A673 (cell line): ENCODE measurements at places on chromosomes 16 and 17.

DNA sequence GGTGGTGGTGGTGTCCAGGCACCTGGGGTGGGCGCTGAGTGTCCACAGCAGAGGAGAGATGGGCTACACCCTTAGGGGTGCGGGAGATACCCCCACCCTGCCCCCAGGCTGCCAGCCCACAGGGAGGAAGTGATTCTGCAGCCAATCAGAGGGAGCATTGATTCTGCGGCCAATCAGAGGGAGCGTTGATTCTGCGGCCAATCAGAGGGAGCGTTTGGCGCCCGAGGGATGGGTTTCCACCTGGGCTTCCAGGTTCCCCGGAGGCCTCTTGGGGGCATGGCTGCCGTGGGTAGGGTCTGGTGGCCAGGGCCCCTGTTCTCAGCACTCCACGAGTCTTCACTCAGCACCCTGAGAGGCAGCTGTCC, 28.2 kb upstream of the ACSF3 start:
- DNase-seq: no peak

- no peak for DNase-seq
These were observed 42.4 kb upstream of the MMP2 start for GRCh38 chr16:55436587-55436986.

DNA sequence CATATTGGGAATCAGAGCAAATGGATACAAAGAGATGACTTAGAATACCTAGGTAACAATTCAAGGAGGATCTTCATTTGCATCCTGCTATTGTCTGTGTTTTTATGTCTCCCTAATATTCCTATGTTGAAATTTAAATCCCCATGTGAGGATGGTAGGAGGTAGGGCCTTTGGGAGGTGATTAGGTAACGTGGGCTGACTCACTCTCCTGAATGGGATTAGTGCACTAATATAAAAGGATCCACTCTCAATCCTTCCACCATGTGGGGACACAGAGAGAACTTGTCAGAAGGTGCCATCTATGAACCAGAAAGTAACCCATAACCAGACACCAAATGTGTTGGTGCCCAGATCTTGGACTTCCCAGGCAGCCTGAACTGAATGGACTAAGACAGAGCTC, 83.4 kb downstream of the CDH8 start:
- peak; percentile 60 for DNase-seq

DNA sequence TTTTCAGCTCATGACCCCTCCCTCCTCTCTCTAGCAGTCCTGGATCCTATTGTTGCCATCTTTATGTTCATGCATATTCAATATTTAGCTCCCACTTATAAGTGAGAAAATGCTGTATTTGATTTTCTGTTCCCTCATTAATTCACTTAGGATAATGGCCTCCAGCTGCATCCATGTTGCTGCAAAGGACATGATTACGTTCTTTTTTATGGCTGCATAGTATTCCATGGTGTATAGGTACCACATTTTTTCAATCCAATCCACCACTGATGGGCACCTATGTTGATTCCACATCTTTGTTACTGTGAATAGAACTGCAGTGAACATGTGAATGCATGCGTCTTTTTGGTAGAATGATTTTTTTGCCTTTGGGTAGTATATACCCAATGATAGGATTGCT, 188.4 kb downstream of the FOXL1 start:
- DNase-seq: no peak

GRCh38 chr16:4176906-4177417, 60.7 kb upstream of the ADCY9 start:
- peak; percentile 29 for DNase-seq

DNA sequence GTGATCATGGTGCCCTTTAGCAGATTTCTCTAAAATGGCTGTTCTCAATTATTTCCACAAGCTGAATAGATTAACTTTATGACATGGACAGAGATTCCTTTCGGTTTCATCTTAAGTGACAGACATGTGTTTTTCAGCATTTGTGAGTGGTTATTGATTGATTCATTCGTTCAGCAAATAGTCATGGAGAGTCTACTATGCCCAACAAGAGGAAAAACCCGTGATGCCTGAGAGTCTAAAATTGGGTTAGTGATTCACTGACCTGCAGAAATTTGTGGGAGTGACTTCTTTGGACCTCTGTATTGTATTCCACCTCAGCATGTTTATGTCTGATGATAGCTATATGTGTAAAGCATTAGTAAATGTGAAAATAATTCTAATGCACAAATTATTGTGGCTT, 28.0 kb upstream of the DUSP14 start:
- DNase-seq: no peak

- peak; percentile 61 for DNase-seq
These were observed 239.9 kb downstream of the PRKCA start for GRCh38 chr17:66542129-66542966.

GRCh38 chr17:10018461-10018891, 113.4 kb upstream of the RCVRN start:
- DNase-seq: no peak

GRCh38 chr16:69941251-69942098, 9.7 kb upstream of the CLEC18A start:
- no peak for DNase-seq

DNA sequence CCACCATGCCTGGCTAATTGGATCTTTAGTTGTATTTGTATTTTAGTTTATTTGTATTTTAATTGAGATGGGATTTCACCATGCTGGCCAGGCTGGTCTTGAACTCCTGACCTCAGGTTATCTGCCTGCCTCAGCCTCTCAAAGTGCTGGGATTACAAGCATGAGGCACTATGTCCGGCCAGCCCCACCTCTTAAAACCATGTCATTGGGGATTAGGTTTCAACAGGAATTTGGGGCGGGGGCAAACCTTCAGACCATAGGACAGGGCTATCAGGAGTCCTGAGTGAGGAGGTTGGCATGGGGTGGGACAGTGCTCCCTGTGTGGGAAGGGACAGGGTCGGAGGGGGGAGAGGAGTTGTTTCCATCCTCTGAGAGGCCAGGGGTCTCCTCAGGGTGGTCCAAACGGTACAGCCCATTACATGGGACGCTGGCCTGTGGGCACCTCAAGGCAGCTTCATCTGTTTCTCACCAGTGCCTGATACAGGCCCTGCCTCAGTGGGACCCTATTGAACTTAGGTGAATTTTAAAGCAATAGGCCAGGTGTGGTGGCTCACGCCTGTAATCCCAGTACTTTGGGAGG, 21.6 kb downstream of the GAA start:
- DNase-seq: no peak

- DNase-seq: no peak
These were observed 36.2 kb upstream of the DNAH17 start for GRCh38 chr17:78613416-78613815.

- no peak for DNase-seq
These were observed 164.0 kb downstream of the VPS53 start for GRCh38 chr17:550463-551180.

DNA sequence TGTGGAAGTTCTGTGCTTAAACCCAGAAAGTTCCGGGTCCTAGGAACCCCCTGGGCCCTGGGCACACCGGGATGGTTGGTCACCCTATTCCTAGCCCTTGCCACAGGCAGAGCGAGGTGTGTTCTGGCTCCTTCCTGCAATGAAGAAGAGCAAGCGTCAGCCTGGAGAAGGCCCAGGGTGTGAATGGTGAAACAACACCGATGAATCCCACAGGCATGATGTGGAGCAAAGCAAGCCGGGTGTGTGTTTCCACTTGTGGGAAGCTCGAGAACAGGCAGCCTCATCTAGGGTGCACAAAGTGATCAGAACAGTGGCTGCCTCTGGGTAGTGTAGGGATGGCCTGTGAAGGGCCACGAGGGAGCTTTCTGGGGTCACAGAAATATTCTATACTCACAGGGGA, 13.8 kb downstream of the KCNG4 start:
- no peak for DNase-seq

DNA sequence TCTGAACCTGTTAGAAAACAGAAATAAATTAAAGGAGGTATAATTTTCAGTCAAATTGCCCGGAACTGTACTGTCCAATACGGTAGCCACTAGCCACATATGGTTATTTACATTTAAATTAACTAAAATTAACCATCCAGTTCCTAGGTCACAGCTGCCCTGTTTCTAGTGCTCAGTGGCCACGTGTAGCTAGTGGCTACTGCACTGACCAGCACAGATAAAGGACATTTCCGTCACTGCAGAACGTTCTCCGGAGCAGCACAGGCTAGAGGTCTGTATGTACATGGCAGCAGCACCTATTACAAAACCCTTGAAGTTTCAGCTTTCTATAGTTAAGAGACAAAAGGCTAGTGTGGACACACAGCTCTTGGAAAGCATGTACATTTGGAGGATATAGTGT, 33.7 kb downstream of the CPSF4L start:
- DNase-seq: no peak

DNA sequence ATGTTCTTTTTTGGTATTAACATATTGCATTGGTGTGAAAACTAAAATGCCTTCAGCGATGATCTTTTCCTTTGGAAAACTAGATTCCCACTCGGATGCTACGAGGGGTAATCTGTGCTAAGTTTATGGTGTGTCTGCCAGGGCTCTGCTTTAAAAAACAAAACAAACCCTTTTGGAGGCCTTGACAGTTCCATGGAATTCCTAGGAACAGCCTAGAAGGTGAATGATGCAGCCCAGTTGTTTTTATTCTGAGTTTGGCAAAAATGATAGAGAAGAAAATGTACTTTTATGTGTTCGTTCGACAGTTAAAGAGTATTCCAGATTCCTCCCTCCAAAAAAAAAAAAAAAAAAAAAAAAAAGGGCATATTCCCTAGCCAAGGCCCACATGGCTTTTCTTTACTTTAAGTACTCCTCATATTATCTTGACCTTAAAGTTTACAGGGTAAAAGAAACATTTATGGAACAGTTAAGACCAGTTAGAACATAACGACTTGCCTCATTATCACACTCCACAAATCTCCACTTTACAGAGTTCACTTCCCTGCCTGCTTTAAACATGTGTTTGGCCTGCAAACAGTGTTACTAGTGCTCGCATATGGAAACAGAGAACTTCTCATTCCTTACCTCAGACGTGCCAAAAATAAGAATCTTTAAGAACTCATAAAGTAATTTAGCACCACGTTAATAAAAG, 159.1 kb downstream of the WWOX start:
- no peak for DNase-seq

DNA sequence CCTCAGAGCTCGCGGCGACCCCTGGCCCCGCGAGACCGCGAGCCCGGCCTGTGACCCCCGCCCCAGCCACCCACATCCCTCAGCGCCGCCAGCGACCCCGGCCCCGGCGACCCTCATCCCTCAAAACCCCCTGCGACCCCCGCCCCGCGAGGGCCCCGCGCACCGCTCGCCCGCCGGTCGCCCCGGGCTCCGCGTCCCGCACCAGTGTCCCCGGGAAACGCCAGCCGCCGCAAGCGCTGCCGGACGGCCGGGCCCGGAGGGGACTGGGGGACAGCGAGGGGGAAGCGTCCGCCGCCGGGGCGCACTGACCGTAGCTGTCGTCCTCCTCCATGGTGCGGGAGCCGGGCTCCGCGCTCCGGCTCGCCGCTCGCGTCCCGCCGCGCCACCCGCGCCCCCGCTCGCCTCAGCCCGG, at the start of gene CYTH1:
TSS of gene CYTH1 (minus strand) at position 381 of the 412 bp plus-strand sequence. CDS start at position 331, 50 bp downstream.
- DNase-seq: no peak

DNA sequence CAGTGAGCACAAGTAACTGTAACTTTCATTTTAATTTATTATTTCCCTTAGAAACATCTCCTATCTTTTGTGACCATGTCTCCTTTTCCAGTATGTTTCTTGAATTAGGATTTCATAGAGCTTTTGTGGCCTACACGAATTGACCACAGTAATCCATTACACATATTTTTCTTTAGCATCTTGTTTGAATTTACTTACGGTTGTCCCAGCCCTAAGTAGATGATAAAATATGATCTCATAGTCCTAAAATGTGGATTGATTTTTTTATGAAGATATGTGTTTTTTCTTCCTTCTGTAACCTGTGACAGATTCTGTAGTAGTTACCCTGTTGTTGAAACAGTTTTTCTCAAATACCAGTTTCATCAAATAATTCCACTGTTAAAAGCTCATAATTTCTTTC, 61.5 kb downstream of the NF1 start:
- no peak for DNase-seq

GRCh38 chr16:30953511-30954124, 3.9 kb upstream of the SETD1A start:
- DNase-seq: peak; percentile 88

GRCh38 chr17:27751622-27752490, 48.5 kb downstream of the NOS2 start:
- no peak for DNase-seq

- no peak for DNase-seq
These were observed at the start of gene ANKS4B for GRCh38 chr16:21233521-21234150. TSS of gene ANKS4B (plus strand) at chr16:21233699. CDS start at chr16:21233738, 39 bp downstream.

GRCh38 chr17:7173687-7174602, 5.2 kb downstream of the ASGR1 start:
- DNase-seq: peak; percentile 27

- no peak for DNase-seq
These were observed 221.1 kb upstream of the GSE1 start for GRCh38 chr16:85391769-85392583.

DNA sequence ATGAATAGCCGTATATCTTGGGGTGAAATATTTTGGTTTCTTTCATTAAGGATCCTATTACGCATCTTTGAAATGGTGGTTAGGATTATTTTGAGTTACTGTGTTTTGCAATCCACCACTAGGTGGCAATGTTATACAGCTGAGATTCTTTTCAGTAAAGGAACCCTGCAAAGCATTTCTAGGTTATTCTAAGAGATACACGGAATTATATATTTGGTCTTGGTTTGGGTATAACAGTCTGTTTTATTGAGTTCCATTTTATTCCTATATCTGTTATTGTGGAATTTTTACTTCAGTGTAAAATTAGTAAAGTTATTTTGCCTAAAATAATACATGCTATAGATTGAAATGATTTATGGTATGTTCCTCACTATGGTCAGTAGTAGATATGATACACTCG, 62.9 kb upstream of the CPHXL start:
- peak; percentile 66 for DNase-seq

- DNase-seq: no peak
These were observed 1.1 kb downstream of the RAI1 start for GRCh38 chr17:17682293-17682736.

DNA sequence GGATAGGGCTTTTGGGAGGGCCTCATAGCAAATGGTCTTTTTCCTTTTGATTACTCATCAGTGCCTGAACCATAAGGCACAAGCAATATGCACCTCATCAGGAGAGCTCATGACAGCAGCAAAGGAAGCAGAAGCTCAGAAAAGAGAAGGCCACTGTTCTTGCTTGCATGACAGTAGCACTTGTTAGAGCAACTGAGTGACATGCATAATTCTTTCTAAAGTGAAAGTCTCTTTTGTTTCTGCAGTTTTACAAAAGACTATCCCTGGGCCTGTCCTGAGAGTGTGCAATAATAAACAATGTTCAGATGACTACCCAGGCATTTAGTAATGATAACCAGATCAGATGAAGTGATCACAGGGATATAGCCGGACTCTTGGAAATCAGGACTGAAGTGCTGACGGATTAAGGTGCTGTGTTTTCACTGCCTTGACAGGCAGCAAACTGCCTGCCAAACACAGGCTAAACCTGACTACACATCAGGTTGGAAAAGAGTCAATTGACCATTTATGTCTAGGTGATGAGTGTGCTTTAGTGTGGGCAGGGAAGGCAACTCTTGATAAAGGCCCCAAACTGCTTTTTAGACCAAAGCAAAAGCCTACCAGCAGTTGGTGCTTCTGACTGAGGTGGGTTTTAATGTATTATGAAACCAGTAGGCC, 1860.3 kb downstream of the TP53TG3F start:
- no peak for DNase-seq

- no peak for DNase-seq
These were observed 5.0 kb upstream of the MYL4 start for GRCh38 chr17:47203984-47204721.

- DNase-seq: peak; percentile 65
These were observed 8.5 kb downstream of the ITGA3 start for GRCh38 chr17:50064253-50065001.

- DNase-seq: no peak
These were observed 235.1 kb upstream of the NLRP1 start for GRCh38 chr17:5819396-5819795.
